ENCODE measurements at places on chromosomes 4 and X. TPM values are rescaled to one million over a fixed set of nuclear protein-coding genes. Genes with fewer than 3 reads are reported as not detected.
A peak's percentile ranks its signal among the peaks of the same experiment; 100 is the strongest.

- no peak overlapping the region for H3K4me3 ChIP-seq
- no peak for DNase-seq
- H3K27me3 ChIP-seq, result no peaks in the 10 kb centered on the region
- no peak overlapping the region for H3K27ac ChIP-seq
These were observed 23.0 kb upstream of the UBA6 start for GRCh38 chr4:67723949-67724348.

- H3K4me1 ChIP-seq, result no peaks in the 10 kb centered on the region
- no peaks in the 10 kb centered on the region for H3K27me3 ChIP-seq
- DNase-seq, result peak; percentile 21
- no peak overlapping the region for H3K4me3 ChIP-seq
- no peak overlapping the region for H3K27ac ChIP-seq
These were observed 8.7 kb upstream of the TECRL start for GRCh38 chr4:64417974-64418373.

GRCh38 chrX:43707812-43708548 is 51.9 kb downstream of the MAOA start:
- peaks cover 40% of the 10 kb centered on the region for H3K4me1 ChIP-seq
- peaks cover 4% of the 10 kb centered on the region for H3K36me3 ChIP-seq
- H3K27ac ChIP-seq, result peak overlapping the region; percentile 84
- H3K4me3 ChIP-seq, result no peak overlapping the region

DNA sequence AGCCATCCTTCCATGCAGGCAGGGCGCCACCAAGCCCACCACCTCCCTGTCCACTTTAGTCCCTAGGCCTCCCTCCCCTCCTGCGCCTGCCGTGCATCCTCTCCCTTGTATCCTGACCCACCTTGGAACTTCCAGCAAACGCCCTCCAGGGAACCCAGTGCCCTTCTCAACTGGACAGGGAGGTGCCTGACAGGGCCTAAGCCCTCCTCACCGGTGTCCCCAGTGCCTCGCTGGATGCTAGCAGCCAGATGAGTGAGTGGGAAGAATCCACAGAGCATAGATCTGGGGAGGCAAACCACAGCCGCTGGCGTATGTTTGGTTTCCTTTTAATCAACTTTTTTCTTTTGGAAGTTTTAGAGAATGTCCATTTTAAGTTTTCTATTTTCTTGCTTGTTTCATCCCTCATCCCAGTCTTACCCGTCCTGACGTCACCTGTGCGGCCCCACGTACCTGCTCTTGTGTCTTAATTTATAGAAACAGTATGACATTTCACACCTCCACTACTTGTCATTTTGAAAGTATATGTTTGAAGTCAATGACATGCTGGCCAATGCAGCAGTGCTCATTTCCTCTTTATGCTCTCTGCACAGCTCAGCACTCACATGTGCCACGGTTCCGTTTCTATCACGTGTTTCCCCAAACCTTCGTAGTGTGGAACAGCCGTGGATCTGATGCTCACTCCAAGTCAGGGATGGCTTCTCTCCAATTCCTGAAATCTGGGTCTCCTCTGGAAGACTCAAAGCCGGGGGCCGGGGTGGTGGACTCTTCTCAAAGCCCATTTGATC is 3.4 kb upstream of the HMX1 start:
- H3K27me3 ChIP-seq, result peaks cover 16% of the 10 kb centered on the region
- no peaks in the 10 kb centered on the region for H3K4me1 ChIP-seq
- no peak for DNase-seq
- no peaks in the 10 kb centered on the region for H3K36me3 ChIP-seq
- H3K27ac ChIP-seq, result no peak overlapping the region

- no peak overlapping the region for H3K4me3 ChIP-seq
- H3K36me3 ChIP-seq, result no peaks in the 10 kb centered on the region
- H3K4me1 ChIP-seq, result peaks cover 35% of the 10 kb centered on the region
- peak overlapping the region; percentile 13 for H3K27ac ChIP-seq
These were observed 25.0 kb downstream of the AFF1 start for GRCh38 chr4:86959588-86960500.

- H3K27me3 ChIP-seq, result no peaks in the 10 kb centered on the region
- no peak overlapping the region for H3K4me3 ChIP-seq
- H3K36me3 ChIP-seq, result no peaks in the 10 kb centered on the region
These were observed 6.7 kb downstream of the SLC7A11 start for GRCh38 chr4:138235419-138235952.

GRCh38 chrX:141619336-141619735 is 29.8 kb downstream of the SPANXA2 start:
- no peak for DNase-seq
- H3K36me3 ChIP-seq, result no peaks in the 10 kb centered on the region
- H3K27me3 ChIP-seq, result no peaks in the 10 kb centered on the region
- H3K4me1 ChIP-seq, result no peaks in the 10 kb centered on the region
- H3K4me3 ChIP-seq, result no peak overlapping the region

- H3K36me3 ChIP-seq, result no peaks in the 10 kb centered on the region
- peak overlapping the region; percentile 65 for H3K27ac ChIP-seq
- DNase-seq, result peak; percentile 84
- H3K27me3 ChIP-seq, result no peaks in the 10 kb centered on the region
These were observed 658 bp downstream of the SH3TC1 start for GRCh38 chr4:8199594-8200301.

- H3K27me3 ChIP-seq, result no peaks in the 10 kb centered on the region
- H3K4me1 ChIP-seq, result peaks cover 7% of the 10 kb centered on the region
- H3K36me3 ChIP-seq, result no peaks in the 10 kb centered on the region
- H3K27ac ChIP-seq, result no peak overlapping the region
- no peak for DNase-seq
These were observed 129.5 kb upstream of the KLF3 start for GRCh38 chr4:38534344-38535045.

DNA sequence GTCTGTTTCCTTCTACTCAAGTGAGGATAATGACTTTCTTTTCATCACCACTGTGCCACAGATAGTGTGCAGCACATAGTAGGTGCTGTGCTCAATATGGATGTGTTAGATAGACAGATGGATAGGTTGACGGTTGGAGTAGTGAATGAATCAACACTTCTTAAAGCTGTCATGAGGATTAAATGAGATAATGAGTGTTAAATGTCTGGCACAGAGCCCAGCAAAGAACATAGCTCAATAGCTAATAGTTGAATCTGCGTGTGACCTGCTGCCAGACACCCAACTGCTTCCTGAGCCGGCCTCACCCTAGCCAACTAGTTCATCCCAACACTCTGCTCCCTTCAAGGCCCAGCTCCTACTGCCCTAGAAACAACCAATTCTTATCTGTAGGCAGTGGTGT is 67.7 kb upstream of the PJA1 start:
- peaks cover 6% of the 10 kb centered on the region for H3K4me1 ChIP-seq
- H3K36me3 ChIP-seq, result no peaks in the 10 kb centered on the region
- no peak overlapping the region for H3K4me3 ChIP-seq
- no peak overlapping the region for H3K27ac ChIP-seq
- no peak for DNase-seq

DNA sequence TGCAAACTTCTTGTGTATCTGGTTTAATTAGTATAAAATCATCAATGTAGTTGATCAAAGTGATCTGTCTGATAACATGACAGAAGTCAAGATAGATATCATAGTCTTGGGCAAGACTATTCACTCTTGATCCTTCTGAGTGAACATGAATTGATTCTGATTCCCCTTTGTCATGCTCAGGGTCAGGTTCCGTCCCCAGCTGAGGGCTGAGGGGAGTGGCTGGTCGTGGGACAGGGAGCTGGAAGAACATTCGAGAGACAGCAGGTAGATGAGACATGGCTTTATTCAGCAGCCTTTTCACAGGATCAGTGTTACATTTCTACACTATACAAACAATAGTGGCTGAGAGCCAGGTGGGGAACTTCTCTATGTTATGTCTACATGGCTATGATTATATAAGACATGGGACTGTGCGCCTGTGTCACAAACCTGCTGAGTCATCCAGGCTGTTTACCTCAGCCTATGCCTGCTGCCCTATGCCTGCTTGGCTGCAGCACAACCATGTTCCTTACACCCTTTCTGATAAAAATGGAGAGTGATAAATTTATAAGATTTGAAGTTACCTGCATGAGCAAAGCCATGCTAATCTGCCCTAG is 586.9 kb upstream of the NR3C2 start:
- H3K4me3 ChIP-seq, result no peak overlapping the region
- no peaks in the 10 kb centered on the region for H3K27me3 ChIP-seq
- DNase-seq, result peak; percentile 20
- peaks cover 4% of the 10 kb centered on the region for H3K4me1 ChIP-seq
- no peaks in the 10 kb centered on the region for H3K36me3 ChIP-seq

- no peak overlapping the region for H3K4me3 ChIP-seq
- H3K27me3 ChIP-seq, result no peaks in the 10 kb centered on the region
- no peaks in the 10 kb centered on the region for H3K36me3 ChIP-seq
- no peak overlapping the region for H3K27ac ChIP-seq
These were observed 356.2 kb downstream of the GRIA2 start for GRCh38 chr4:157576671-157577217.

- no peak overlapping the region for H3K4me3 ChIP-seq
- H3K27ac ChIP-seq, result no peak overlapping the region
- no peaks in the 10 kb centered on the region for H3K4me1 ChIP-seq
- no peak for DNase-seq
These were observed 641.8 kb downstream of the FSTL5 start for GRCh38 chr4:161522031-161522430.

DNA sequence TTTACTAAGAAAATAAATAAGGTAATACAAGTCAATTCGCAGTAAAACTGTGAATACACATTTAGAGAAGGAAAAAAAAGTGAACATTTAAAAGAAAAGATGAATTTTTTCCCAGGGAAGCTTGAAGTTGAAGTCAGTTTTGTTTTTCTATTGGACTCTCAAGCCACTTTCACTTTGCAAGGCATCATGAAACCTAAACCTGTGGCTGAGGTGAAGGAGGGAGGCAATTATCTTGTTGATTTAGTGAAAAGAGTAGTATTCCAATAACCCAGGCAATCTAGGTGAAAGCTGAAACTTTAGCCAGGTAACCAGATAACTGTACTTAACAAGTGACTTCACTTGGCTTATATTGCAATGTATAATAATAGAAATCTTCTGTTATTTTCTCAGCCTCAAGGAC is 138.6 kb downstream of the HDX start:
- no peaks in the 10 kb centered on the region for H3K4me1 ChIP-seq
- no peaks in the 10 kb centered on the region for H3K36me3 ChIP-seq
- no peak overlapping the region for H3K4me3 ChIP-seq
- H3K27me3 ChIP-seq, result no peaks in the 10 kb centered on the region
- DNase-seq, result no peak

DNA sequence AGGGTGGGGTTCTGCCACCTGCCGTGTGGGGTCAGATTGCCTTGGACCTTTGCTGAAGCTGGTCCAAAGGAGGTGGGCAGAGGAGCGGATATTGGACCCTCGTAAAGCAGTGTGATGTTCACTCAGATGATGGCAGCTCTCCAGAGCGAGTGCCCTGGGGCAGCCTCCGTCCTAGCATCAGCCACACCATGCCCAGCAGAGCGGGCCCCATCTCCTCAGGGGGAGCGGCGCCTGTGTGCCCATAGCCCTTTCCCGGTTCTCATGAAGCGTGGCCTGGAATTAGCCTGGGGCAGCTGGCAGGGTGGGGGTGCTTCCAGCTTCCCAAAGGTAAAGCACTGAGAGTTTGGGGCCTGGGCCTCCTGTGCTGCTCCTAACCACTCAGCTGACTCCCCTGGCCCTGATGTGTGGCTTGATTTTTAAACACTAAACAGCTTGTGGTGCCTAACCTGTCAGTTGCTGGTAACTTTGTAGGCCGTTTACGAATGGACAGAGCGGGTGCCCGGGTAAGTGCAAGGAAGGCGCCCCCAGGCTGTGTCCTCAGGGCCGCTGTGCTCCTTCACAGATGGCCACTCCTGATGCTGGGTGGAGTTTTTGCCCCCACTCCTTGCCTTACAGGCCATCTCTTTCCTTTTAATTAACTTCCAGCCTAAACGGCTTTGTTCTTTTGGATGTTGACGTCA is 36.0 kb downstream of the NOP14 start:
- H3K4me3 ChIP-seq, result no peak overlapping the region
- no peak for DNase-seq
- H3K27ac ChIP-seq, result no peak overlapping the region
- H3K4me1 ChIP-seq, result peaks cover 46% of the 10 kb centered on the region

- no peak overlapping the region for H3K4me3 ChIP-seq
- H3K36me3 ChIP-seq, result no peaks in the 10 kb centered on the region
- no peak for DNase-seq
- no peaks in the 10 kb centered on the region for H3K27me3 ChIP-seq
- H3K4me1 ChIP-seq, result peaks cover 8% of the 10 kb centered on the region
These were observed 188.3 kb upstream of the HCCS start for GRCh38 chrX:10922835-10923234.

- DNase-seq, result no peak
- no peaks in the 10 kb centered on the region for H3K36me3 ChIP-seq
- no peaks in the 10 kb centered on the region for H3K27me3 ChIP-seq
- no peak overlapping the region for H3K4me3 ChIP-seq
- H3K4me1 ChIP-seq, result no peaks in the 10 kb centered on the region
These were observed 221.8 kb upstream of the KCNIP4 start for GRCh38 chr4:22170353-22170752.

DNA sequence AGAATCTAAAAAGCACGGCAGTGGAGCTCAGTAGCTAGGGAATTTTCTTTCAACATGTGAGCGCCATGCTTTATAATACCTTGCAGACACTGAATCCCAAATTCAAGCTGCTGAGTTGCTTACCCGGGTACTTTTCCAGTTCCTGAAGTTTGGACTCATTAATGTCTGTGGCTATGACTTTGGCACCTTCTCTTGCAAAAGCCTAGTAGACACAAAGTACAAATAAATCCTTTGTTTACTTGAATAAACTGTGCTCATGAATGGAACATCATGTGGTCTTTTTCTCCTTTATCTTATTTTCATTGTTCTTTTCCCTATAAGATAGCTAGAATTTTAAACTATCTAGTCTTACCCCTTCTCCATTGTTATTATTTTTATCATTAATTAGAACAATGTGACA is 4.6 kb downstream of the BDH2 start:
- no peaks in the 10 kb centered on the region for H3K27me3 ChIP-seq
- H3K27ac ChIP-seq, result no peak overlapping the region
- no peak overlapping the region for H3K4me3 ChIP-seq
- DNase-seq, result no peak
- peaks cover 8% of the 10 kb centered on the region for H3K36me3 ChIP-seq
- peaks cover 17% of the 10 kb centered on the region for H3K4me1 ChIP-seq

- no peaks in the 10 kb centered on the region for H3K27me3 ChIP-seq
- peaks cover 35% of the 10 kb centered on the region for H3K4me1 ChIP-seq
- no peak overlapping the region for H3K4me3 ChIP-seq
- peak; percentile 21 for DNase-seq
- H3K36me3 ChIP-seq, result no peaks in the 10 kb centered on the region
These were observed 46.6 kb downstream of the MAP7D3 start for GRCh38 chrX:136204571-136204970.

Gene SMPX
- total RNA-seq, result not detected

Gene CWH43
- 5.3 TPM for total RNA-seq

Gene SCOC
- 62.8 TPM for total RNA-seq

Gene RPA4
- total RNA-seq, result 2.0 TPM

Gene MAP7D2
- not detected for total RNA-seq

Gene ZCCHC18
- total RNA-seq, result not detected

Gene MAOA
- 333 TPM for total RNA-seq

Gene SAGE1
- total RNA-seq, result not detected

Gene F8
- 19.9 TPM for total RNA-seq

Gene TAF7L
- not detected for total RNA-seq

Gene MAGEB2
- 0.27 TPM for total RNA-seq

Gene LIMCH1
- 267 TPM for total RNA-seq

Gene PTPN13
- total RNA-seq, result 66.1 TPM
